Spinal cord (tissue), 10 donors: ENCODE measurements at places on chromosomes 2 and 18. TPM values are rescaled to one million over a fixed set of nuclear protein-coding genes. Genes with fewer than 3 reads are reported as not detected.

GRCh38 chr2:181760521-181760920 is 80.2 kb upstream of the NEUROD1 start:
- no peak for DNase-seq

- no peak for DNase-seq
Measured at GRCh38 chr2:55017880-55018279, 32.4 kb downstream of the RTN4 start.

DNA sequence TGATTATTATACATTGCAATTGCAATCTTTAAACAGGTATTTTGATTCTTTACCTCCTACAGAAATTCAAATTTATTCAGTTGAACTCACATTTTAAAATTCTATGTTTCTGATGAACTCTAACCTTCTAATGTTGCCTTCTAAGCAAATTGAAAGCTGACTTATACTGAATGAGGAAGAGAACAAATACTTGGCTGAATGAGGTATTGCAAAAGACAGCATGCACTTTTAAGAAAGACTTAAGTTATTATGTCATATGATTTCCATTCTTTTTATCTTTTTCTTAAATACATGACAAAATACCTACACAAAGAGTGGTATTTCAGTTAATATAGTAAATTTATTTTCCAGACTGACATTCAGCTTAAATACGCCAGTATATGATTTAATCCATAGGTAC is 64.7 kb downstream of the FAM228A start:
- DNase-seq = no peak

The ARHGAP25 gene
- total RNA-seq = 7.2 TPM

DNA sequence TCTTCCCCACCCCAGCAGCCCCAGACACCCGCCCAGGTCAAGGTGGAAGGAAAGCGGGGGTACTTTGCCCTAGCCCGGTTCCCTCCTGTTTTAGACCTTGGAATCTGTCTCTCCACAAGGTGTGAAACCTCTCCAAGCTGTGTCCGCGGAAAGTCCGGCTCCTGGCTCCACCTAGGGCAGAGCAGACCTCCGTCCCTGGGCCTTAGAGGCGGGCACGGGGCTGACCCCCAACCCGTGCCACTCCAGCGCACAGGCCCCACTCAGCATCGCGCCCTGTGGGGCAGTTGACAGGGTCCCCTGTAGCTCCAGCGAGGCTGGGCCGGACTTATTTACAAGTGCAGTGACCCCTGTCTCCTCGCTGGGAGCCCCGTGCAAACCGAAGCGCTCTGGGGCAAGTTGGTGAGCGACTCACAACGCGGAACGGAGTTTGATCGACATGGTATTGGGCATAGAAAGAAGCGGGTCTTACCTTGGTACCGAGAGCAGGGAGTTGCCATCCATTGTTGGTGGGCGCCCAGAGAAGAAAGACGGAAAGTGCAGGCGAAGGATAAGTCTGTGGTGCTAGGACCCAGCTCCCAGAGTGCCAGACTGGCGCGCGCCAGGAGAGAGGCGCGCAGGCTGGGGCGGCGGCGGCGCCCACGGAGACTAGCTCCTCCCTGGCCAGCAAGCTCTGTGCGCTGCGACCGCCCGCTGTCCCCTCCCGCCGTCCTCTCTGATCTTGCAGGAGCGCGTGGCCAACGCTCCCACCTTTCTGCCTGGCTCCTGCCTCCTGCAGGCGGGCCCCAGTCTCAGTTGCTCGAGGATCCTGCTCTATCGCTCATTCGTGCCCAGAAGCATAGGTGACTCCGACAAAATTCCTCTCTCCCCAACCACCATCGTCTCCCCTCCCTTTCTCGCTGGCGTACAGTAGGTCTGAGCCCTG is at the start of gene SPHKAP:
Gene SPHKAP (minus strand): TSS at position 590 of the 922 bp plus-strand sequence. CDS start 89 bp downstream, at position 501.
- no peak for DNase-seq

DNA sequence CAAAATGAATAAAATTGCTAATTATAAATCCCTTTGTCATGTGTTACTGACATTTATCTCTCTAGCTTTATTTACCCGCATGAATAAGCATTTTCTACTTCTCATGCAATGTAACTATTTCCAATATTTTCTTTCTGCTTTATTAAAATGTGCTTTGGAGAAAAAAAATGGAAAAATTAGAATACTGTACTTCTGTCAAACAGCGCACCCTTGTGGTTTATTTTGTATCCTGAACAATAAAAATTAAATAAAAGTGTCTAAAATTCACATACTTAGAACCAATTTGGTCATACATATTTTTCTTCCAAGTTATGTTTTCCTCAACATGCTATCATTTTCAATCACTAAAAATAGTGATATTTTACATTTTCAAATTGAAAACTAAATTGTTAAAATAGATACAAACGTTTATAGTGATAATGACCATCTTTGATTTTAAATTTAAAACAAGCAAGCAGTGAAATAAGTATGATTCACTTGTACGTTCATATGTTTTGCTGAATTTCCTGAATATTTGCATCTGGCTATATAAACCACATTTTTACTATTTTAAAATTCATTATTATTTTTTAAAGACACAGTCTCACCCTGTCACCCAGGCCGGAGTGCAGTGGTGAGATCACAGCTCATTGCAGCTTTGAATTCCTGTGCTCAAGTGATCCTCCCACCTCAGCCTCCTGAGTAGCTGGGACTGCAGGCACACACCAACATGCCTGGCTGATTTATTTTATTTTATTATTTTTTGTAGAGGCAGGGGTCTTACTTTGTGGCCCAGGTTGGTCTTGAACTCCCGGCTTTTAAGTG is 95.9 kb upstream of the GRB14 start:
- DNase-seq = peak; percentile 74

The SPHKAP gene
- total RNA-seq = 33.7 TPM
